Activated CD4-positive, alpha-beta T cell treated with anti-CD3 and anti-CD28 coated beads for 36 hours (primary cell): ENCODE measurements at places on chromosomes 7 and 10. TPM values are rescaled to one million over a fixed set of nuclear protein-coding genes. Genes with fewer than 3 reads are reported as not detected.

- DNase-seq, result peak; percentile 7
Measured at GRCh38 chr10:95467162-95467599, 94.0 kb downstream of the SORBS1 start.

DNA sequence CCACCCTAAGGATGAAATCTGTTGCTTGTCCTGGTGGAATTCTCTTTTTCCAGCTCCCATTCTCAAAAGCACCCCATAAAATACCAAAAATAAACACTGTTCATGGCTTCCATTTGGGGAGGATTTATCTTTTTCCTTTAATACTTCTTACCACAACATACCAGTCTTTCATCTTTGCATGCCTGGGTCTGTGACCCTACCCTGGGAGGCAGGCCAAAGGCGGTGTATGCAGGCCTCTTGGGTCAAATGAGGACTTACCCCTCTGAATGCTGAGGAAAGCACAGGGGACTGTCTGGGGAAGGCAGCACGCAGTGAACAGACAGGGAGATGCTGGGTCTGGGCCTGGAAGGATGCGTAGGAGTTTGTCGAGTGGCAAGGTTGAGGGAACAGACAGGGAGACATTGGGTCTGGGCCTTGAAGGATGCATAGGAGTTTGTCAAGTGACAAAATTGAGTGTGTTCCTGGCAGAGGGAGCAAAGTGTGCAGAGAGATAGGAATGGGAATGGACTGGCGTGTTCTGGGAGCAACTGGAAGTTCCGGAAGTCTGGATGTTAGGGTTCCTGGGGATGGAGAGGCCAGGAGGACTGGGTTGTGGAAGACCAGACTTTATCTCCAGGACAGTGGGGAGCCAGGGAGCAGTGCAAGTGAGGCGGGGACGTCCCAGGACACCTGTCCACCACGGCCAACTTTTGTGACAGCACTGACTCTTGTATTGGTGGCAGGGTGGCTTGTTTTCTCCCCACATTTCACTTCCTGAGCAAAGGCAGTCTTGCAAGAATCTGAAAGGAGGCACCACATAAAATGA is 40.8 kb downstream of the MYL10 start:
- DNase-seq, result no peak

- DNase-seq, result no peak
Measured at GRCh38 chr10:1270906-1271305, 214.7 kb downstream of the WDR37 start.

- DNase-seq, result no peak
Measured at GRCh38 chr7:12032146-12032545, 178.9 kb upstream of the TMEM106B start.

- DNase-seq, result no peak
Measured at GRCh38 chr7:147861945-147862344, 728.6 kb upstream of the C7orf33 start.

DNA sequence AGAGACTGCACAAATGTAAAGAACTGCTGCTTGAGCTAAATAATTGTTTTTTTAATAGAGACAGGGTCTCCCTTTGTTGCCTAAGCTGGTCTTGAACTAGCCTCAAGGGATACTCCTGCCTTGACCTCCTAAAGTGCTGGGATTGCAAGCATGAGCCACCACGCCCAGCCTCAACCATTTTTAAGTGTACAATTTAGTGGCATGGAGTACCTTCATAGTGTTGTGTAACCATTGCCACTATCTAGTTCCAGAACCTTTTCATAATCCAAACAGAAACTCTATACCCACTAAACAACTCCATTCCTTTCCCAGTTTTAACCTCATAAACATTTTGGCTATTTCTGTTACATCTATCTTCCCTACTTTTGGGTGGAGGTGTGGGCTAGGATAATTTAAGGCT is 6.7 kb downstream of the EIF4H start:
- no peak for DNase-seq

DNA sequence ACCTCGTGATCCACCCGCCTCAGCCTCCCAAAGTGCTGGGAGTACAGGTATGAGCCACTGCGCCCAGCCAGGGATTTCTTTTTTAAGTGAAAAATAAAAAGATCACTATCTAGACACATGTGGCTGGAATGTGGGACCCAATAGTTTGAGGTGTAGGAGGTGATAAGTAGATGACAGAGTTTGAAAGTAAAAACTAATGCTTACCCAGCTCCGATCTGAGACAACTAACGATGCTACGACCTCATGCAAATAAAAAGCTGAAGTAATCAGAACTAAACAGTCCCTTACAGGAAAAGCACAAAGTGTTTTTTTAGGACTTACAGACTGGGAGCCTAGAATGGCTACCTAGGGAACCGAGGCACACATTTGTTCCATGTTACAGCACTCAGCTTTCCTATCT is 23.0 kb downstream of the PCGF6 start:
- DNase-seq, result no peak

GRCh38 chr10:29994811-29995210 is 64.6 kb downstream of the JCAD start:
- DNase-seq, result no peak

GRCh38 chr10:114974625-114975024 is 36.6 kb downstream of the TRUB1 start:
- no peak for DNase-seq

DNA sequence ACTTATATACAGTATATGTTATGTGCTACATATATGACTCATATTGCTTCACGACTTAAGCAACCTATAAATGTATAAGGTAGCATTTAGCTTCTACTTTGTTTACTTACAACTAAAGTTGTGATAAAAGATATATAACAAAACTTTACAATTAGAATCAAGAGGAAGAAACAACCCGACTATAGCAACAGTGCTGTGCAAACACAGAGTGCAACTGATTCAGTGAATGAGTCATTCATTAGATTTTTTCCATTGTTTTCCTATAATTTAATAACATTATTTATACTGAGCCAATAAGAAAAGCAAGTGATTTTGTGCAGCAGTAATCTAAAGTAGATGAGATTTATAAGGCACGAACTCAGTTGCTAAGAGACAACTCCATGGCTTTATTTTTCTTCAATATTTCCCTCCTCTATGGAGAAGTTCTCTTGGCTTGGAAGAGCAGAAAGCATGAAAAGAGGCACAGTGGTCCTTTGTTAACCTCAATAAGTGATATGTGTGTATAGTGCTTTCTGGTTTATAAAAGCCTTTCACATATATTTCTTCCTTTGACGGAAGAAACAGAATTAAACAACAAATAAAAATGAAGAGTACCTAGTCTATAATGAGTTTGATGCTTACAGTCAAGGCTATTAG is 19.8 kb downstream of the CEP41 start:
- no peak for DNase-seq

DNA sequence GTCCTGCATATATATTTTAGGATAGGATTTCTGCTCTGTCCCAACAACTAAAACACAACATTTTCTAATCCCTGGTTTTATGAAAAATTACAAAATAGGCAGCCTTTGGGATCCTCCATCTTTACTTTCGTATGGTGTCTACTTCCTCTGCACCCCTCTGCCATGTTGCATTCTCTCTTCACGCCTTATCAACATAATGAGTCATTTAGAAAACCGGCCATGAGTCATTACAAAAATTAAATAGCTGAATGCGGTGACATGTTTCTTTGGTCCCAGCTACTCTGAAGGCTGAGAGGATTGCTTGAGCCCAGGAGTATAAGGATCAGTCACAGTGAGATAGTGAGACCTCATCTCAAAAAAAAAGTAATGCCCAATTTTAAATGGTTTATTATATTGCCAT is 148.1 kb upstream of the CELF2 start:
- DNase-seq, result no peak

GRCh38 chr10:78312197-78313047 is 278.8 kb downstream of the RPS24 start:
- DNase-seq, result no peak

- no peak for DNase-seq
Measured at GRCh38 chr7:23371654-23372053, 72.5 kb downstream of the MALSU1 start.

The TRIM50 gene
- not detected for total RNA-seq

The EN2 gene
- not detected for total RNA-seq

The GPR15LG gene
- total RNA-seq, result not detected

The SLC29A4 gene
- total RNA-seq, result 1.0 TPM

The KIF11 gene
- 59.1 TPM for total RNA-seq

The PPA1 gene
- 286 TPM for total RNA-seq

The SPOCK2 gene
- 165 TPM for total RNA-seq

The C10orf105 gene
- 0.40 TPM for total RNA-seq

The GLI3 gene
- total RNA-seq, result 0.30 TPM

The NUDT13 gene
- total RNA-seq, result 2.2 TPM

The MICALL2 gene
- 2.7 TPM for total RNA-seq
